ENCODE measurements at places on chromosomes 11 and 22.

DNA sequence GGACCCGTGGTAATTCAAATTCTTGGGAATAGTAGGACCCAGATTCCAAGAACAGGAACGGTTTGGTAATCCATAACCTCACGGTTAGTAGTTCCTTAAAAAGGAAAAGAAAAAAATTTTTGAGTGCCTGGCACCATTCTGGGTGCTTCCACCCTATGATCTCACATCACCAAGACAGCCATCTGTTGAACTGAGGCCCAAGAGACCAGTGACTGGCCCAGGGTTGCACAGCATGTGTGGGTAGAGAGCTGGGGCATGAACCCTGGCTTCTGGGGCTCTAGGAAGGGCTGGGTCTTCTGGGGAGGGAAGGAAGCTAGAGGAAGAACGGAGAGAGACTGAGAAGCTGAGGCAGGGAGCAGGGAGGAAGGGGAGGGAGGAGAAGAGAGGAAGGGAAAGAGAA, 4.7 kb upstream of the SPI1 start:
- peak; percentile 66 for DNase-seq

GRCh38 chr11:126997641-126998040, 2.9 kb downstream of the KIRREL3 start:
- DNase-seq: no peak

DNA sequence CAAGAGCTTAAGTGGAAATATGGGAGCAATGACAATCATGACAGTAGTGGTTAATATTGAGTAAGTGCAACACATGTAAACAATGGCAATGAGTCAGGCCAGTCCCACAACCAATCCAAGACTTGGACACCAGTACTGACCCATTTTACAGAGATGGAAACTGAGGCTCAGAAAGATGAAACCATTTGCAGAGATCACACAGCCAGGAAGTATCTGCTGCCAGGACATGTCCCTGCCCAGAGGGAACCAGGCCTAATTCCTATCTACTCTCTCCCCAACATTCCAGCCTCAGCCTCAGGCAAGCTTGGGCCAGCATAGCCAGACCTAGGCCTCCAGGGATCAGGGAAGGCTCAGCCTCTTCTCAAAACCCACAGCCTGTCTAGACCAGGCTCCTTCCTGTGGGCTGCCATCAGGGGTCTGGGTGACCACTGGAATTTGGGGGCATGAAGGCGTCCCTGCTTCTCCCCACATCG, 395.1 kb downstream of the MN1 start:
- no peak for DNase-seq

GRCh38 chr11:68383976-68384501, 71.6 kb downstream of the LRP5 start:
- no peak for DNase-seq

DNA sequence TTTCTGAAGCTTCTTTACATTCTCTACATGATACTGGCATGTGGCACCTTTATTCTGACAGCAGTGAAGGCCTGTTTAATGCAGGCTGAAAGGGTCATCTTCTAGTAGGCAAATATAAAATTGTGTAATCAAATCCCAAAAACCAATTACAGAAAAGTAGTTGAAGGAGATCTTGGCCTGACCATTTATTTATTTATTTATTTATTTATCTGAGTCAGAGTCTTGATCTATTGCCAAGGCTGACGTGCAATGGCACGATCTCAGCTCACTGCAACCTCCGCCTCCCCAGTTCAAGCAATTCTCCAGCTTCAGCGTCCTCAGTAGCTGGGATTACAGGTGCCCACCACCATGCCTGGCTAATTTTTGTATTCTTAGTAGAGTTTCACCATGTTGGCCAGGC, 22.7 kb upstream of the CECR2 start:
- DNase-seq: no peak

Measured in posterior vena cava (tissue), 2 donors.